ENCODE measurements at places on chromosomes 16 and 17.

DNA sequence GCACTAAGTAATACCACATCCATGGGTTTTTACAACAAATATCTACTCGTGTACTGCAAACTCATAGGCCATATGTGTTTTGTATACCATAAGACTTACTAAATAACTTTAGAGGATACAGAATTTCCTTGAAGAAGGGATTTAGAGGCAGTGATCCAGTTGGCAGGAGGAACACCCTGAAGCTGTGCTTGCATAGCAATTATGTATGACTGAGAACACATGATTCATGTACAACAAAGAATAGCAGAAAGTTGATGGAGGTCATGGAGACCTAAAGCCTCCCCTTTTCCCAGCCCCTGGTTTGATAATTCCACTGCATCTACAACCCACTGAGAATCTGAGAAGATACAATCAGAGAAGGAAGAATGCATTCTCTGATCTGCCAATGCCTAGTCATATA lies 83.8 kb upstream of the PMFBP1 start:
- DNase-seq = no peak

GRCh38 chr16:57609541-57610401 lies 18.7 kb upstream of the ADGRG1 start:
- DNase-seq = peak; percentile 60

GRCh38 chr16:56245197-56245596 lies 53.9 kb downstream of the GNAO1 start:
- no peak for DNase-seq

DNA sequence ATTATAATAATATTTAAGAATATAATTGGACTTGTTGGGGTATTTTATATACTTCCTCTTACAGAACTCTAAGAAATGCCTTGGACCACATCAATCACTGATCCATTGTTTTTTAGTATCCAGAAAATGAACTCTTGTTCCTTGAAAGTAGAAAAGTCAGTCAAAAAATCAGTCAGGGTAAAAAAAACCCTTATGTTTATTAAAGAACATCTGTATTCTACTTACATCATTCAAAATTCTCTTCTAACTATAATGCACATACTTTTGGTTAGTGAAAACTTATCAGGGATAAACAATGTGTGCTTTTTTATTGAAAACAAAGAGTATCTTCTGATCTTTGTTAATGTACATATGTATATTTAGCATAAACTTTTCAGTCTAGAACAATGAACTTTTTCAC lies 23.5 kb upstream of the CDR2 start:
- no peak for DNase-seq

DNA sequence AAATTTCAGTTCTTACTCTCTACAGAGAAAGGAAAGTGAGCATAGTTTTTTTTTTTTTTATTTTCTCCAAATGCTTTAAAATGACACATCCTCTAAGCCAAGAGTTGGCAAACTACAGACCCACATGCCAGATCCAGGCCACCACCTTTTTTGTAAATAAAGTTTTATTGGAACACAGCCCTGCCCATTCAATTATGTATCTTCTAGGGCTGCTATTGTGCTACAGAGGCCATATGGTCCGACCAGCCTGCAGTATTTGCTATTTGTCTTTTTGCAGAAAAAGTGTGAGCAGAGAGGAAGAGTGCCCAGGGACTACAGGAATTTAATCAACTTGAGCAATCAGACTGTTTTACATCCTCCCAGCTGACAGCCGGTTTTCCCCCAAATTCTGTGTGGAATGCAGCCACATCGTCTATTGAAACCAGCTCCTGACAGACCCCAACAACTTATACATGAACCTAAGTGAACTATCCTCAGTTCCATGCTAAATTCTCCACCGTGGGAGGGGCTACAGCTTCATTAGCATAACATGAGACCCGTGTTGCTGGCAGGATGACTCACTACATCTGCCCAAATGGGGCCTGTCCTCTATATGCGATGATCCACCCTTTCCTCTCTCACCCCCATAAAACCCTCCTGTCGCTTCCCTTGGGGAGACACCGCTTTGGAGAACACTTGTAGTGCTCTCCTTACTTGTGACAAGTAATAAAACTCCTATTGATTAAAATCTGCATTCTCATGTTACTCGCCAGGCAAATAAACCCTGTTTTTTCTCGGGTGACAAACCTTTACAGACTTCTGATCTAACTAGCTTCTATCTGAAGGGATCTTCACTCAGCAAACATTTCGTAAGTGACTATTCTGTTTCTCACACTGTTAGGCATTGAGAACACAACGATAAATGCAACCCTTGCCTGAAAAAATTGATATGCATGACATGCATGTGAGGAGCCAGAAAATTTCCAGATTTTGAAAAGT lies 149.4 kb upstream of the HS3ST3A1 start:
- DNase-seq = no peak

- no peak for DNase-seq
These were observed 14.6 kb upstream of the CNGB1 start for GRCh38 chr16:57985204-57986181.

GRCh38 chr17:58521680-58522079 lies 7.2 kb upstream of the MTMR4 start:
- DNase-seq = no peak

GRCh38 chr17:77756846-77757560 lies 201.5 kb upstream of the TNRC6C start:
- DNase-seq = no peak

DNA sequence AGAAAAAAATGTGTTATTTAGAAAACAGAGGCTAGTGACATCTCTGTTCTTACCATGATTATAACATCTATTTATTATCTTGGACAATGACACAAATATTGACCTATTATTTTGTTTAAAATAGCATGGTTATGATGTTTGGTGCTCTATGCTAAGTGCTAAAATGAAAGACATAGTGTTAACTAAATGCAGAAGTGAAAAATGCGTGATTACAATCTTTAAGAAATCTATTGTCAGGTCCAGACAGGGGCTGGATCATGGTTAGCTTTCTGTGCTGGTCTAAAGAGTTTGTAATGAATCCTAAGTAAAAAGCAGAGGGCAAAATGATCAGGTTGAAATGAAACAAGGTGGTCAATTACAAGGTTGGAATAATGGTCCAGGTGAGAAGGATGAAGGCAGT lies 622 bp upstream of the KRT28 start:
- no peak for DNase-seq

DNA sequence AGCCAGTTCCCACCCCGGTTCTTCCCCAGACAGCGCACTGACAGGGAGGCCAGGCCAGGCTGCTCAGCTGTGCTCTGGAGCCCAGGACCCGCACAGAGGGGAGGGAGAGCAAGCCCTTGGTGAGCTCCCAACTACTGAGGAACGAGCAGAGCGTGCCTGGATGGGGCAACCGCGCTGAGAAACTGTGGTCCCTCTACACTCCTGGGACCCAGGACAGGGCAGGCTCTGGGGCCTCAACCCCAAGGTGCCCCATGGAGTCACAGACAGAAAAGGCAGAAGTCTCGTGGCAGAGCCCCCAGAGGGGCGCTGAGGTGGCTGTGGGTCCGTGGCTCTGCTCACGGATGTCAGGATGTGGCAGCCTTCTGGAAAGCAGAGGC lies 16.3 kb downstream of the SLX4 start:
- DNase-seq = no peak

- DNase-seq = no peak
These were observed 41.5 kb upstream of the RPH3AL start for GRCh38 chr17:393806-394717.

- DNase-seq = no peak
These were observed 167.1 kb downstream of the HAPSTR1 start for GRCh38 chr16:9258423-9259051.

- DNase-seq = no peak
These were observed 131.3 kb downstream of the AIPL1 start for GRCh38 chr17:6303664-6304063.

DNA sequence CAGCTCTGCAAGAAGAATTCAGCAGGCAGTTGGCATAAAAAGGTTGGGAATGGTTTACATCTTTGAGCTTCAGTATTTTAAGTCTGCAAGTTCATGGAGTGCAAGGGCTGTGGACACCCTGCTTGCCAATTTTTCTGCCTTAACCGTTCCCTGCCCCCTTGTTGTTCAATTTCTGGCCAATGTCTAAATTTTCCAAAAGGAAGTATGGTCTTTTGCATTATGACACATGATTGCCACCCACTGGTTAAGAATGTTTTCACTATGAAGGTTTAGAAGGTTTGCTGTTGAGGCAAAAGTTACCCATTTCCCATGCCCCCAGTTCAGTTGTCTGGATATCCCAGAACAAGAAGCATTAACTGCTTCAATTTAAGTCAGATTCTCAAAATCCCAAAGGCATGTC lies 441.9 kb downstream of the CDH13 start:
- no peak for DNase-seq

DNA sequence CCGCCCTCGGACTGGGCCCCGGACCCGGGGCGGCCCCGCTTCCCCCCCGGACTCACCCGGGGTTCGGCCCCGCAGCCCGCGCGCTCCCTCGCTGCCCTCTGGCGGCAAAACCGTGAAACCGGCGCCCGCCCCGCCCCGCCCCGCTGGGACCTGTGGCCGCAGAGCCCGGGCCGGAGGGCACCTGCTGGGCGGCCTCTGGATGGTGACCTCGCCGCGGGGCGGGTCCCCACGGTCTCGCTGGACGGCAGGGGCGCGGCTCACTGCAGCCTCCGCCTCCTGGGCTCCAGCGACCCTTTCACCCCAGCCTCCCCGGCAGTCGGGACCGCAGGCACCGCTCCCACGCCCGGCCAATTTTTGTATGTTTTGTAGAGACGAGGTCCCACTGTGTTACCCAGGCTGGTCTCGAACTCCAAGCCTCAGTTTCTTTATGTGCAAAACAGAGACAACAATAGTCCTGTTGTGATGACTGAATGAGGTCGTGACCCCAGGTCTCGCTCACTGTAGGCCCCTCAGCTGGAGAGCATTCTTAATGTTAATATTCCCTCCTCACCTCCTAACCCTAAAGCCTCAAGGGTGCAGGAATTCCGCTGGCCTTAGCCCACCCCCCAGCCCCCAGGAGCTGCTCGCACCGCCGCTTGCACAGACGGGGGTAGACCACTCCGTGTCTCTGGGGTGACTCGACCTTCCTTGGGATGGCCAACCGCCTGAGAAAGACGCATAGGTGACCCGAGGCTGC lies 33.7 kb upstream of the RPH3AL start:
- no peak for DNase-seq

DNA sequence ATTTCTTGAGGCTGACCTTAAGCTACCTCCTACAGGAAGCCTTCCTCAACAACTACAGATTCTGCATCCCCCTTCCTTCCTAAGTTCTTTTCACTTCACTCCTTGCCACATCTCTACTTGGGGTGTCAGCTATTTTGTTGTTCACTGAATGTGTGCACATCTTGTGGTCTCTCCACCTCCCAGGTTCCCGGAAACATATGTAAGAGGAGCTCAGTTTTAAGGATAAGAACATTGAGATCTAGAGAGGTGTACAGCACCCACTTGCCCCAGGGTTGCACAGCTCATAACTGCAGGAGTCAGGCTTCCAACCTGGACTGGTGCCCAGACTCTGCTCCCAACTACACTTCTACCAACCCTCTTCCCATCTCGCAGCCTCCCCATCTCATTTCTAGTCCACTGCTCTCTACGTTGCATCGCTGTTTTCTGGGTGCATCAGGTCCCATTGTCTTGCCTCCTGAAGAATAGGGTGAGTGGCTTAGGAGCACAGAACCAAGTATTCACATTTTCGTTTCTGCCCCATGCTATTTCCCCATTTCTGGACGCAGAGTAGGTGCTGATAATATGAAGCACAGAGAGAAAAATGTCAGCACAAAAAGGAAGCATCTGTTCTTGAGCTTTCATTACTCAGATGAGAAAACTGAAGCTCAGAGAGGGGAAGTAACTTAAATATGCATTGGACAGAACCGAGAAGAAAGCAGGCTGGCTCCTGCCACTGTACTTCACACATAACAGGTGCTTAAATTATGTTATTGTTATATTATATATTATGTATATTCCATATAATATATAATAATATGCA lies 292.0 kb upstream of the CCL2 start:
- DNase-seq = no peak

DNA sequence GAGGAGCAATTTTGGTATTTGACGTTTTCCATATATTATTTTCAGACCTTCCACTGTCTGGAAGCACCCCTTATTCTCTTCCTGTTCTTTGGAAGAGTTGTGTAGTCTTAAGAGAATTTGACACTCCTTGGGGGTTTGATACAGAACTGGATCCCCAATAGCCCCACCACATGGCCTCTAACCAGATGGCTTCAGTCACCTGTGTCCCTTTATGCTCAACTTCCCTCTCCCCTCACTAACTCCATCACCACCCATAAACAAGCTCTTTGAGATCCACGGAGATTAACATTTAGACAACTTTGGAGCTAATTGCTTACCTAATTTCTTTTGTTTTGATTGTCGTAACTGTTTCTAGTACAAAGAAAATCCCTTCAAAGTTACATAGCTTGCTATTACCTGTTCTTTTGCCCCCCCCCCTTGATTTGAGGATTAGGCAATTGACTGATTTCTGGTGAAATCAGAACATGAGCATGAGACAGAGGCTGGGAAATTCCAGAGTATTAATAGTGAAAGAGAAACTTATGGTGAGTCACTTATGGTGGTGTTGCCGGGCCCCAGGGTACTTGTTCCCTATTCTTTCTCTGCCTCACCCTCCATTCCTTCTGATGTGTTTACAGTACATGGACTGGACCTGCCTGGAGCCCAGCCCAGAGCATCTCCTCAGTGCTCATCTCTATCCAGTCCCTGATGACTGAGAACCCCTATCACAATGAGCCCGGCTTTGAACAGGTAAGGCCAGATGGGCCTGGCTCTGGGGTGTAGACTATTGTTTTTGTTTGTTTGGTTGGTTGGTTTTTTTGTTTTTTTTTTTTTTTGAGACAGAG lies 7.5 kb downstream of the UBE2Z start:
- no peak for DNase-seq

DNA sequence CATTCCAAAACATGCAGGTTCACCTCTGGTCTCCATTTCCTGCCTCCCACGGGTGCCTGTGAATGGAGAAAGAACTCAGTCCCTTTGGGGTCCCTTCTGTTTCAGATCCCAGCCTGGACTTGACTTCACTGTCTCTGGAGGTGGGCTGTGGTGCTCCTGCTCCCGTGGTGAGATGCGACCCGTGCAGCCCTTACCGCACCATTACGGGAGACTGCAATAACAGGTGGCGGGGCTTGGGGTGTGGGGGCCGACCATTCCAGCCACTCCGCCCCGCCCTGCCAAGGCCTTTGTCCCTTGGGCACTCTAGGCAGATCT lies 10.5 kb downstream of the LPO start:
- no peak for DNase-seq

GRCh38 chr17:2113279-2113622 lies 58.3 kb downstream of the HIC1 start:
- DNase-seq = no peak

DNA sequence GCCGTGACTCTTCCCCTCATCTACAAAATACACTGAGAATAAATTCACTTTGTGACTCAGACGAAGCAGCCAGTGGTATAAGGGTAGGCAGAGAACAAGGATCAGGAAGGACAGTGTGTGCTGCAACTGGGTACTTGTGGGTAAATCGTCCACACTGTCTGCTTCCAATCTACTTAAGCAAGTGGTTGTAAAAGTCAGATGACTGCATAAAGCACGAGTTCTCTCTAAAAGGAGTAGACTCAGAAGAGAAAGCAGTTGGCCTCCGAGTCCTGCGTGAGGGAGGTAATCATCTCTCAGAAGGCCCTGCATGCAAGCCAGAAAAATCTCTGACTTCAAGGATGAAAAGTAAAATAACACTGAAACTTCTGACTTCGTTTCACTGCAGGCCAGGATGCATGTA lies 43.1 kb downstream of the ANKFY1 start:
- DNase-seq = no peak

- no peak for DNase-seq
These were observed 2.0 kb downstream of the SOCS3 start for GRCh38 chr17:78357672-78358537.

GRCh38 chr16:67448580-67448979 lies 17.7 kb downstream of the HSD11B2 start:
- DNase-seq = no peak

GRCh38 chr17:11637796-11638195 lies 39.5 kb downstream of the DNAH9 start:
- peak; percentile 19 for DNase-seq

All from vagina (tissue), 2 donors.